ENCODE measurements at places on chromosomes 2 and 18.

DNA sequence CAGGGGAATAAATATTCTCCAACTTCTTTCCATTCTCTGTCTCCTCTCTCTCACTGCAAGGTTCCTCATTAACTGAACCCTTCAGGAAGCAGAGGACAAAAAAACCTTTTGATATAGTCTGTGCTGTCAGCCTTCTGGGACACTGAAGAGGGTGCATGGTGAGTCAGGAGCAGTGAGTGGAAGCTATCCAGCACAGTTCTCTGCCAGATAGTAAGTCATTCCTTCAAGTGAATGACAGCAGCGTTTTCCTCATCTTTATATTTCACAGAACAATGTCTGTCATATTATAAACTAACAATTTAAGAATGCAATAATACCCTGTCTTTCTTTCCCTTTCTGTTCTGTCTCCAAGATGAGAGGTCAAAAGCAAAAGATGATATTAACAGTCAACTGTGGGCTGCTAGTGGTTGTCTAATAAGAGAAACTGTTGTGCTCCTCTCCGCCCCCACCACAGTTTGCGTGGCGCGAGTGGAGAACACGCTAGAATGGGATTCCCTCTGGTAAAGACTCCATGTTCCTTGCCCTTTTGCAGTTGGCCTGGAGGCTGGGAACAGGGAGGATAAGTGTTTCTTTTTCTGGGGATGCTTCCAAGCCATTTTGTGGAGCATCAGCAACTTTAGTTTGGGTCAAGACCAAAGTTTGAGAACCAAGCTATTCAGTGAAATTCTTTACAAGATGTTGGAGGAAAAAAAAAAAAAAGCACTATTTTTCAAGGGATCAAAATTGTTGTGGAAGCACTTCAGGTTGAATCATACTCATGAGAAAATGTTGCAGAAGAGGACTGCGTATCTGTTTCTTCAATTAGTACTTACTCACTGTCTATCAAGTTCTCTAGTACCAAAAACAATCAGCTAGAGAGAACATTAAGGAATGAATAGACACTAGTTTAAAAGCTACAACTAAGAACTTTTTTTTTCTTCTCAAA lies 430.2 kb downstream of the SETBP1 start:
- no peak for DNase-seq

DNA sequence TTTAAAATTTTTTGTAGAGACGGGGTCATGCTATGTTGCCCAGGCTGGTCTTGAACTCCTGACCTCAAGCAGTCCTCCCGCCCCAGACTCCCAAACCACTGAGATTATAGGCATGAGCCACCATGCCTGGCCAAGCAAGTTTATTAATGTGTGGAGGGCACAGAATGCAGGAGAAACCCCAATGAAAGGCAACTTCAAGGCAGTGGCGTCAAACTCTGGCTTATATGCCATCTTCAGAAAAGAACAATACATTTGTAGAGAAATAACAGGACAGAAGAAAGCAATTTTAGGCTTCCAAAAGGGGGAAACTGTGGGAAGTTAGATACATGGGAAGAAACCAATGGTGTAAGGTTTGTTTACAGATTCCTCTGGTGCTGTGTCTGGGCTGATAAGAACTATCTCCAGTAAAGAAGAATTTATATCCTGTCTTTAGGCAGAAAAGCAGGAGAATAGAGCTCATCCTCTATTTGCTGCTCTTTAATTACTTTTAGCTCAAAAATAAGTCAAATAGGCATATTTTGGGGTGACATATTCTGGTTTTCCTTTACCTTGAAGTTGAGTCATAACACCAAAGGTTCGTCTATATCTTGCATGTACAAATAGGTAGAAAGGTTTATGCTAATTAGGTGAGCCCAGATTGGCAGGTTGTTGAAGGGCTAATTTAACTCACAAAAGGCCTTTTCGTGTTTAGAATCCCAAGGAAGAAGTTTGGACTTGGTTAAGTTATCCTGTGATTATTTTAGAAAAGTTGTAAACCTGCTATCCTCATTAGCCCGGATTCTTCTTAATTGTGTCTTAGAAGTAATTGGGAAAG lies 26.0 kb upstream of the TMEM214 start:
- DNase-seq = no peak

- no peak for DNase-seq
These were observed 154.2 kb upstream of the DLX2 start for GRCh38 chr2:172256886-172257285.

DNA sequence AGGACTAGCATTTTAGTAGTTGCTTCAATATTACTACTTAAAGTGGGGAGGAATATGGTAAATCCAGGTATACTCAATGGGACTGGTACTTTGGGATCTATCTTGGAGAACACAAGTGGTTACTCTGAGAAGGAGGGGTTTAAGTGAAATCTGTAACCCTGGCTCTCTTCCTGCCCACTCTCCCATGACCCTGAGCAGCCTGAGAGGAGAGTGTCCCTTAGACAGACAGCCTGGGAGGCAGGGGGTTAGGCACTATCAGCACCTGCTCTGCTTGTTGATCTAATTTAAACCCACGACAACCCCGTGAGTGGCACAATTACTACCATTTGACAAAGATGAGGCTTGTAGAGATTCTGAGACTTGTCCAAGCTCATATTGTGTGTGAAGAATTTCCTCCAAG lies 395.5 kb downstream of the ALK start:
- DNase-seq = no peak

DNA sequence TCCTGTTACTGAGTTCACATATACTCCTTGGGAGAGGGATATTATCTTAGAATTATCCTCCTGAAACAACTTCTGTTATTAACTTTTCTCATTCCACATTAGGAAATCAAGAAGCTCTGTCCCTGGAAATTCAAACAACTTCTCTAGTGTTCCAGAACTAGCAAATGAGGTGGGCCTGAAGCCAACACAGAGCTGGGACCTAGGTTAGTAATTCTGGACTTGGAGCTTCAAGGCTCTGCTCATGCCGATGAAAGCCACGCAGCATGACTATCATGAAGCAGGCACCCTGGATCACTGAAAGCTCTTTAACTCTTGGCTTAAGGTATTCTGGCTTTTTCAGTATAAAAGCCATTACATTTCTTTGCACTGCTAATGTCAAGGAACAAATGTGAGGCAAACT lies 242.7 kb downstream of the TGIF1 start:
- DNase-seq = no peak

DNA sequence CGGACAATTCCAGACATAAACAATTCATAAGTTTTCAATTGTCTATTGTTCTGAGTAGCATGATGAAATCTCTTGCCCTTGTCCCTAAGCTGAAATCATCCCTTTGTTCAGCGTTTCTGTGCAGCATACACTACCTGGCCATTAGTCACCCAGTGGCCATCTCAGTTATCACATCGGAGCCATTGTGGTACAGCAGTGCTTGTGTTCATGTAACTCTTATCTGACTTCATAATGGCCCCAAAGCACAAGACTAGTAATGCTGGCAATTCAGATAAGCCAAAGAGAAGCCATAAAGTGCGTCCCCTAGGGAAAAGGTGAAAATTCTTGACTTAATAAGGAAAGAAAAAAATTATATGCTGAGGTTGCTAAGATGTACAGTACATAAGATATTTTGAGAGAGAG lies 127.2 kb downstream of the FHOD3 start:
- DNase-seq = no peak

DNA sequence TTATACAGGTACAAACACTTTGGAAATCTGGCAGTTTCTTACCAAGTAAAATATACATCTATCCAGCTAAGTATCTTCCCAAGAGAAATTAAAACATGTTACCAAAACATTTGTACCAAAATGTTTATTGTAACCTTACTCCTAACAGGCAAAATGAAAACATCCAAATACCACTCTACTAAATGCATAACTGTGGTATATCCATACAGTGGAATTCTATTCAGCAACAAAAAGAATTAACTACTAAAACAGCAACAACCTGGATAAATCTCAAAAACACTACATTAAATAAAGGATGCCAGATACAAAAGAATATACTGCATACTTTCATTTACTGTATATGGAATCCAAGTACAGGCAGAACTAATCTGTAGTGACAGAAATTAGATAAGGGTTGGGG lies 51.1 kb downstream of the TLK1 start:
- no peak for DNase-seq

DNA sequence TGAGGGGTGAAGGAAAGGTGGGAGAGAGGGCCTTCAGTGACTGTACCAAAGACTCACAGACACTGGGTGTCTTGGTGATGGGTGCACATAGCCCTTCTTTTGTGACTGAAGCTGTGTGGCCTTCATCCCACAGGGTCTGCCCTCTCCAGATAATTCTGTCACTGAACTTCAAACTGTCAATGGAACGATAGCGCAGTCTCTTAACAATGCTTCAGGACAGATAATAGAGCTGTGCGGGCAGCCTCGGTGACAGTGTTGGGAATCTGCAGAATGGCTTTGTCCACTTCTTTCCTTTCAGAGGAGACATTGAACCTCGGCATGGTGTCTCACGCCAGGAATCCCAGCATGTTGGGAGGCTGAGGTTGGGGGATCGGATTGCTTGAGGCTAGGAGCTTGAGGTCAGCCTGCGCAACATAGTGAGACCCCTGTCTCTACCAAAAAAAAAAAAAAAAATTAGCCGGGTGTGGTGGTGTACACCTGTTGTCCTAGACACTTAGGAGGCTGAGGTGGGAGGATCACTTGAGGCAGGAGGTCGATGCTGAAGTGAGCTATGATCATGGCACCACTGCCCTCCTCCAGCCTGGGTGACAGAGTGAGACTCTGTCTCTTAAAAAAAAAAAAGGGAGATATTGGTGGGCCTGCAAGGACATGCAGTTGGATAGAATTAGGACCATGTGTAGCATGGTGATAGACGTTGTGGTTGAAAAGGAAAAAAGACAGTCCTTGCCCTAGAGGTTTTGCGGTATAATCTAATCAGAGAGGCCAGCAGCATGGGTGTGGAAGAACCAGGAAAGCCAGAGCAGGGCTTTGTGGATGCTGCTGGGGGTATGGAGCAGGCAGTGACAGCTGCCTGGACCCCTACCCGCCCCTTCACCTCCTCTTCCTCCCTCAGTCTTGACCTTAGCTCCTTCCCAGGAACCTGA lies 91.4 kb downstream of the LDLRAD4 start:
- DNase-seq = no peak

- DNase-seq = no peak
These were observed 10.6 kb upstream of the WIPF1 start for GRCh38 chr2:174607989-174608865.

- no peak for DNase-seq
These were observed 653 bp downstream of the MRPS9 start for GRCh38 chr2:105038383-105039061.

DNA sequence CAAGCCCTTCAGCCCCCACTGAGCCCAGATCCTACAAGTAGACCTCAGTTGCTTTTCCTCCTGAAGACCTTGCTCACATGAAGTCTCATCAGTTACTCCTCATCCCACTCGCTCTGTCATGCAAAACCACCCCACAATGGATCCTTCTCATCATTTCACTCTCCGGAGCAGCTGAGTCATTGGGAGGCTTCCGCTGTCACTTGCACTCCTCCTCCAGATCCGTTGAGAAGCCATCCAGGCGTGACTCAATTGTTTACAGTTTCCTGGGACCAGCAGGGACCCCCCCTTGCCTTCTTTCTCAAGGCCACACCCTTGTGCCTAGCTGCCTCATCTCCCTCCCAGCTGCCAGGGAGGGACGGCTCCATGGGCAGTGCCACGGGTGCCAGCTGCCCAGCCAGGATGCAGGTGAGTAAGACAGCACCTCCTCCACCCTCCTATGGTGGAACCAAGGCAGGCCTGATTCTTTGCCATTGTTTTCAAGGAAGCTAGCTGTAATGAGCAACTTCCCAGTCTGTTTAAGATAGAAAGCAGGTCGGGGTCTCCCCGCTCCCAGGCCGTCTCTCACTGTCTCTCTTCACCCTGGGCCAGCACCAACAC lies 16.3 kb downstream of the GPR55 start:
- DNase-seq = peak; percentile 20

- no peak for DNase-seq
These were observed 16.8 kb upstream of the NEUROD1 start for GRCh38 chr2:181697126-181697525.

DNA sequence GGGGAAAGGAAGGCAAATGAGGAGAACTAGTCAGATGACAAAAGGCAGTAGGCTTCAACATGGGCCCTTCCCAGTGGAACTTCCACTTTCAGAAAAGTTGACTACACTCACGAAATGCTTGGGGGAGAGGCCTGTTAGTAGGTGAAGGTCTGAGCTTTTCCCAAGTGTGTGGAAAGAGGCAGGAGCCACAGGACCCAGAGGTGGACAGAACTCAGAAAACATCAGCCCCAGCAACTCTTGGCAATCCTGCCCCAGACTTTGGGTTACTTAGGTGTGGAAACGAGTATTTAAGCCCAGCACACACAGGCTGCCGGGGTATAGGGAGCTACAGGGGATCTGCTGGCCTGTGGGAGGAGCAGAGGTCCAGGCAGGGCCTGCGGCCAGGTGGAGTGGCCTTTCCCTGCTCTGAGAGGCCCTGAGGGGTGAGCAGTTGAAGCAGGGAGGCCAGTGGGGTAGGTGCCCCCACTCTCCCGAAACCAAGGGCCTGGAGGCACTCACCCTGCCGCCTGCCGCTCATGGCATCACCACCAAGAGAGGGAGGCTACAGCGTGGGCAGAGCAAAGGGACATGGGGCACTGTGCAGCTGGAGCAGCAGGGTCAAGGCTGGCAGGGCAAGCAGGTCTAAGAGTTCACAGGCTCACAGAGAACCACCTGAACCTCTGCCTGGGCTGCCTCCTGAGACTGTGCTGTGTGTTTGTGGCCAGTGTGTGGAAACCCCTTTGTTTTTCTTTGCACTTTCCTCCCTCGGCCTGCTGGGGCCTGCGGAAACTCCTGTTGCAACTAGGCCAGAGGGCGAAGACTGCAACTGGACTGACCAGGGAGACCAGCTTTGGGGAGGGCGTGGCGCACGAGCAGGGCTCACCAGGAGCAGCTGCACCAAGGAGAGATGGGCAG lies 130.7 kb upstream of the SERTAD2 start:
- DNase-seq = no peak

- DNase-seq = no peak
These were observed 36.6 kb downstream of the PHLPP1 start for GRCh38 chr18:62751977-62752376.

DNA sequence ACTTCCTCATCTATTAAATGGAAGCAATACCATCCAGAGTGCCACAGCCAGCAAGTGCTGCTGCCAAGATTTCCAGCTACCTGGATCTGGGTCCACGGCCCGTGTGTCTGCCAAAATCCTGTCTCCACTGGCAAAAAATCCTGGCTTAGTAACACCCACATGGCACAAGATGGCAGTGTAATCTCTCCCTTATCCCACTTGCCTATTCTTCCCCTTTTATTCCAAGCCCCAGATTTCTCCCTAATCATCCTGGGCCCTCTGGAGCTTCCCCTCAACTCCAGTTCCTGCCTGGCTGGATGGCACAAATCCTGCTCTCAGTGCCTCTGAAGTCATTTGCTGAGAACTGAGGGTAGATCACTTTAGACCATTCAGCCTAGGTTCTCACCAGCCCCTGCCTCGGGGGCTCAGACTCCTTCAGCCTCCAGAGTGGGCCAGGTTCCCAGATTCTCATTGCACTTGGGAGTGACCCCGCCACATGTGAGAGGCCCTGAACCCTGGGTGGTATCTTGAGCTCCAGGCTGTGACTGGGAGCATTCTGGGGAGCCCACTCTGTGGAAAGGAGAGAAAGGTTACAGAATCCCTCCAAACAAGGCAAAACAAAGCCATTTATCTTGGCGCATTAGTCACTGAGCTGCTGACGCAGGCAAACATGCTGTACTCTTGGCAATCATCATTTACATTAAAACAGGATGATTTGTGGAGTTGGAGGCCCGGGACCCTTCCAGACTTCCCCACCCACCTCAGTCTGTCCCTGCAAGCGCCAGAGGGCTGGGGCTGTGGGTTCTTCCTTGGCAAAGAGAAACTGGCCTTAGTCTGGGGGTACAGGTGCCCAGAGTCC lies 325.8 kb downstream of the DYSF start:
- no peak for DNase-seq

Data from smooth muscle cell of the brain vasculature (primary cell).